ENCODE measurements at places on chromosomes 5 and 9.
A peak's percentile ranks its signal among the peaks of the same experiment; 100 is the strongest.

DNA sequence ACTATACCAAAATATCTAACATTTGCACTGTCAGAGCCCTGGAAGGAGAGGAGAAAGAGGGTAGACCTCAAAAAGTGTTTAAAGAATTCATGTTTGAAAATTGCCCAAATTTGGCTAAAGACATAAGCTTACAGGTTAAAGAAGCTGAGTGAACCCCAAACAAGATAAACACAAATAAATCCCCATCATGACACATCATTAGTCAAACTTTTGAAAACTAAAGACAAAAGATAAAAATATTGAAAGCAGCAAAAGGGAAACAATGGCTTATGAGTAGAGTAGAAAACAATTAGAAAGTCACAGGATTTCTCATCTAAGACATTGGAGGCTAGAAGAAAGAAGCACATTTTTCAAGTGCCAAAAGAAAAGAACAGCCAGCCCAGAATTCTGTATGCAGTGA lies 6.1 kb upstream of the UBLCP1 start:
- no peak for DNase-seq

DNA sequence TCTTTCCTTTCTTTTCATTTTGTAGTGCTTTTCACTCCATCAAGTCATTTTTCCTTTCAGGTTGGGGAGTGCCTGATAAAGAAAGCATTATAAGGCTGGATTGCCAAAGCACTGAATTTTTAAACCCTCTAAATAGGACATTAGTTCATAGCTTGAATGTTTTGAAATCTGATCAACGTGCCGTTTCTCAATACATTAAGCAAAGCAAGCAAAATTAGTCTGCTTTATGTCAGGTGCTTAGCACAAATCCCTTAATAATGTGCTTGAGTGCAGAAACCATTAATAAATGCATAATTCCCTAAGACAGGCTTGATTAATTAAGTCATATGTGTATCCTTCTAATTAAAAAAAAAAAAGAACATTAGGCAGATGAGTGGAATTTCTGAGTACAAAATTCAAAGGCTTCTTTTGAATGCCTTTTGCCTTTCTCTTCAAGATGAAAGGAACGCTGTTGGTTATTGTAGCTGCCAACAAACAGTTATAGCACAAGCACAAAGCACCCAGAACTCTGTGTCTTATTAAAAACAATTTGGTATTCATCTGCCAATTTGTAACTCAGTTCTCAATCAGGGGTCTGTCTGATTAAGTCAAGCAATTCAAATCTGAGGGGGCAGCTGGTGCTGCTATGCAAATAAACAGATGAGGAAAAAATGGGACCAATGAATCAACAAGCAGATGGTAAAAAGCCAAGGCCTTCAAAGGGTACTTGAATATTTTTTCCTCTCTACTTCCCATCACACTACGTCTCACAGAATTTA lies 233.7 kb downstream of the TLE1 start:
- DNase-seq = no peak

DNA sequence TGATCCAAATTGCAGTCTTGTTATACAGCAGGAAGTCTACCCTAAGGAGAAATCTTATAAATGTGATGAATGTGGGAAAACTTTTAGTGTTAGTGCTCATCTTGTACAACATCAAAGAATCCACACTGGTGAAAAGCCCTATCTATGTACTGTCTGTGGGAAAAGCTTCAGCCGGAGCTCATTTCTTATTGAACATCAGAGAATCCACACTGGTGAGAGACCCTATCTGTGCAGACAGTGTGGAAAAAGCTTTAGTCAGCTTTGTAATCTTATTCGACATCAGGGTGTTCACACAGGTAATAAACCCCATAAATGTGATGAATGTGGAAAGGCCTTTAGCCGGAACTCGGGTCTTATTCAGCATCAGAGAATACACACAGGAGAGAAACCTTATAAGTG lies 10.4 kb downstream of the ZNF189 start:
- no peak for DNase-seq

- no peak for DNase-seq
Measured at GRCh38 chr5:91277093-91277626, 106.0 kb downstream of the ARRDC3 start.

- DNase-seq = no peak
Measured at GRCh38 chr9:99445920-99446319, 223.8 kb downstream of the SEC61B start.

DNA sequence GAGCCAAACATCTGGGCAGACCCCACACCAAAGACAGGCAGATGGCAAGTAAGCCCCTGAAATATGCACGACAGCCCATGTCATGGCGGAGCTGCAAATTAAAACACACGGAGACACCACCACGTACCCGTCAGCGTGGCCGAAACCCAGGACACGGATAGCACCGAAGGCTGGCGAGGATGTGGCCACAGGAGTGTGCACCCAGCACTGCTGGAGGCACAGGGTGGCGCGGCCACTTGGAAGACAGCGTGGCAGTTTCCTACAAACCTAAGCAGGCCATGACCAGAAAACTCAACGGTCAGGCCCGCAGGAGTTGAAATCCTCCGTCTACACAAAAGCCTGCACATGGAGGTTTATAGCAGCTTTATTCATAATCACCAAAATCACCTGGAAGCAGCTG lies 12.8 kb downstream of the SLC9A3 start:
- DNase-seq = no peak

- DNase-seq = no peak
Measured at GRCh38 chr5:66551338-66551737, 44.9 kb upstream of the MAST4 start.

- DNase-seq = no peak
Measured at GRCh38 chr9:134570151-134570621, 71.4 kb upstream of the COL5A1 start.

DNA sequence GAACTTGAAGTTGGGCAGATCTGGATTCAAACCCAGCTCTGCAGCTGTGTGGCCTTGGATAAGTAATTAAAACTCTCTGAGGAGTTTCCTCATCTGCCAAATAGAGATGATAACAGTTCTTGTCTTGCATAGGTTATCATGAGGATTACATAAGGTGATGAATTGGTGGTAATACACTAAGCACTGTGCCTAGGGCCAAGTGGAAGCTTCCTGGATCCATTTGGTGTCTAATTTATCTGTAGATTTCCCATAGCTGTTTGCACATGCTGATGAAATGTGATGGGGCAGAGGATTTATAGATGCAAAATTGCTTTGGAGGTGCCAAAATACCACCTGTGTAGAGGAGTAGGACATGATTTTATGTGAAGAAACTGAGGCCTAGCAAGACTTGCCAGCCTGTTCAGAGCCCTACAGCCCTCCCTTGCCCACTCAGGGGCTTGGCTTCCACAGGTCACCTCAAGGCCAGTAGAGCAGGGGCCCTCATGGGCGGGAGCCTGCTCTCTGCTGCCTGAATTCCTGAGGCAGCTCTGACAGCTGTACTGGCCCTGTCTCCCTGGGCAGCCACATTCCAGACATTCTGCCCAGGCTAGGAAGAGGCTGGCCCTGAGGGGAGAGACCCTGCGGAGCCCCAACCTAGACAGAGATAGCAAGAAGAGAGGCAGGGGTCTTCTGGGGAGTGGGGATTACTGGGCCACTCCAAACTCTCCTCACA lies 5.9 kb upstream of the FAT2 start:
- no peak for DNase-seq

DNA sequence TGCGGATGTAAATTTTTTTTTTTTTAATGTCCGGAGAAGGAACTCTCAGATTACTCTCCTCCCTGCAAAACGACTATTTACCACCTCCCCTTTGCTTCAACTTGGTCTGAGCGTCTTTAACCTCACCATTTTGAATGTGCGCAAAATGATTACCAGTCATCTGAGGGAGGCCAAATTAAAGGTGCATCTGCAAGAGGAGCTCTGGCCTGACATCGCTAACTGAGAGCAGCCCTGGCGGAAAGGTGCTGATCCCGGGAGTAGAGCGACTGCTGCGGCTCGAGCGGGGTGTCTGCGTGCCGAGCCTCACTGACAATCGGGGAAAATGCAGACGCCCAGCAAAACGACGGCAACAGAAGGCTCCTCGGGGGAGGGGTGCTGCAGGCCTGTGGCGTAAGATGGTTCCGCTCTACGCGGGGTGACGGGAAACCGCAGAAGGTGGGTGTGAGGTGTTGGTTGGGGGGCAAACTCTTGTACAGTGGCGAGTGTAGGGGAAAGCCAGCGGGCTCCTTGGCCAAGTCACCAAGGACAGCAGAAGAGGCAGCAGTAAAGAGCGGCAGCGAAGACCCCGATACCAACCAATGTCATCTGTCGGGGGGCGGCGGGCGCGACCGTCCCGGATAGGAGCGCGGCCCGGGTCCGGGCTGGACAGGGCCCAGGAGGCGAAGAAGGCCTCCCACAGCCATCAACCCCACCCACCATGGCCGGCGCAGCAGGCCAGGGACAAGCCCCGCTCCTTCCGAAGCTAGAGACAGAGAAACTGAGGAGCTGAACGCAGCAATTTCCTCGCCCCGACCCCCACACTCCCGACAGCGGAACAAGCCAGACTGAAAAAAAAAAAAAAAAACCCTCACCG lies 557 bp downstream of the PJA2 start:
- DNase-seq = peak; percentile 79

- no peak for DNase-seq
Measured at GRCh38 chr5:164233791-164234190, 728.4 kb downstream of the MAT2B start.

- peak; percentile 44 for DNase-seq
Measured at GRCh38 chr9:112921549-112921948, 30.9 kb upstream of the SLC46A2 start.

DNA sequence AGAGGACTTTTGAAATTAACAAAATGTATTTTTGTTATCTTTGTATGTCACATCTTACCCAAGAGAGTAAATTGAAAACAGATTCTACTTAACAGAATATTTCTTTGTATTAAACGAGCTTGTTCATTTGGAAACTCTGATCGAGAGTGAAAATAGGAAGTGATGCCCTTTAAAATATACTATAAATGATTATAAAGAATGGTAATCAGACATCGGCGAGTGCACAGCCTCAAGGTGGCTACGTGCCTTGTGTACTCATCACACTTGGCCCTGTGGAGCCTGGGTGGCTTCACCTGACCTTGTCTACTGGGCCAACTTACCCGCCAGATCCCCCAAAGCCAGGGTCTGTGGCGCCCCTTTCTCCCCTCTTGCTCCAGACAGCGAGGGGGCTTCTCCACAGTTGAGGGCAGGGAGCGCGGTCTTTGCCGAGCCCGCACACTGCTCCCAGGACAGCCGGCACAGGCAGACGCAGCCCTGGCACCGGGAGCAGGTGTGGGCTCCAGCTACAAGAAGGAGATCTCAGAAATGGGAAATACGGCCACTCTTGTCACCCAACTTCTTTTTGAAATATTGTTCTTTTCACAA lies 243.2 kb downstream of the CEMIP2 start:
- DNase-seq = no peak

- DNase-seq = peak; percentile 28
Measured at GRCh38 chr5:74673011-74673790, 11.8 kb upstream of the HEXB start.

GRCh38 chr5:84794486-84795035 lies 409.9 kb upstream of the EDIL3 start:
- no peak for DNase-seq

GRCh38 chr9:134917431-134918373 lies at the start of gene FCN1:
TSS of gene FCN1 (minus strand) at chr9:134917912. CDS start at chr9:134917871, 41 bp downstream.
- peak; percentile 78 for DNase-seq

DNA sequence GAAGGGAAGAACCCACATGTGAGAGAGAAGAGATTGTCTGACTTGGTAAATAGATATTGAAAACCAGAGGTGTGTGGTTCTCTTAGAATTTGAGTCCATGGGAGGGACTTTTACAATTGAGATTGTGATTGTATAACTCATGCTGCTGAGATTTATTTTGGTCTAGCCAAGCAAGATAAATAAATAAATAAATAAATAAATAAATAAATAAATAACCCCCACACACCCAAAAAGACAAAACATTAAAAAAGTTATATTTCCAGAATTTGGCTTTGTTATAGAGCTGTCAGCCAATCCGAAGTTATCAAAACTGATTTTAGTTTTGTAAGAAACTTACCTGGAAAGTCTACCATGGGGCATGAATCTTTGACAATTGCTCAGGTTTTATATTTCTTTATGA lies 416.6 kb downstream of the ZSWIM6 start:
- DNase-seq = no peak

DNA sequence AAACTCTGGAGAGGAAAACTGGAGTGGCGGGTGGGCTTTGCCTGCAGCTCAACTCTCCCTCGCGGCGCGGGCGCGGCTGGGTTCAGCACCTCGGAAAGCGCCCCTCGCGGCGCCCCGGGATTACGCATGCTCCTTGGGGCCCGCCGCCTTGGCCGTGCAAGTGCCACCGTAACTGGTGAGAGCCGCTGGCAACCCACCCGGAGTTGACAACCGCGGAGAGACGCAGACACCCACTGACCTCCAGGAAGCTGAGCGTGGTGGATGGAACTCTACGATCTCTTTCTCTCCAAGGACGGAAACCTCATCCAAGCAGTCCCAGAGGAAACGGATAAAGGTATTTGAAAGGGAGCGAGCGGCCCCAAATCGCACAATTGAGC lies 194 bp upstream of the RXFP3 start:
- DNase-seq = no peak

GRCh38 chr5:93735378-93735777 lies 6.0 kb downstream of the POU5F2 start:
- DNase-seq = no peak

- no peak for DNase-seq
Measured at GRCh38 chr5:58037899-58038298, 422.0 kb downstream of the PLK2 start.

- no peak for DNase-seq
Measured at GRCh38 chr5:14330729-14331385, 187.7 kb downstream of the TRIO start.

- DNase-seq = no peak
Measured at GRCh38 chr5:35476036-35476435, 141.6 kb upstream of the SPEF2 start.

DNA sequence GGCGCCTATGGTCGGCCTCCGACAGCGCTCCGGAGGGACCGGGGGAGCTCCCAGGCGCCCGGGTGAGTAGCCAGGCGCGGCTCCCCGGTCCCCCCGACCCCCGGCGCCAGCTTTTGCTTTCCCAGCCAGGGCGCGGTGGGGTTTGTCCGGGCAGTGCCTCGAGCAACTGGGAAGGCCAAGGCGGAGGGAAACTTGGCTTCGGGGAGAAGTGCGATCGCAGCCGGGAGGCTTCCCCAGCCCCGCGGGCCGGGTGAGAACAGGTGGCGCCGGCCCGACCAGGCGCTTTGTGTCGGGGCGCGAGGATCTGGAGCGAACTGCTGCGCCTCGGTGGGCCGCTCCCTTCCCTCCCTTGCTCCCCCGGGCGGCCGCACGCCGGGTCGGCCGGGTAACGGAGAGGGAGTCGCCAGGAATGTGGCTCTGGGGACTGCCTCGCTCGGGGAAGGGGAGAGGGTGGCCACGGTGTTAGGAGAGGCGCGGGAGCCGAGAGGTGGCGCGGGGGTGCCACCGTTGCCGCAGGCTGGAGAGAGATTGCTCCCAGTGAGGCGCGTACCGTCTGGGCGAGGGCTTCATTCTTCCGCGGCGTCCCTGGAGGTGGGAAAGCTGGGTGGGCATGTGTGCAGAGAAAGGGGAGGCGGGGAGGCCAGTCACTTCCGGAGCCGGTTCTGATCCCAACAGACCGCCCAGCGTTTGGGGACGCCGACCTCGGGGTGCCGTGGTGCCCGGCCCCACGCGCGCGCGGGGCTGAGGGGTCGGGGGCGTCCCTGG lies 561 bp downstream of the DAPK1 start:
- no peak for DNase-seq

GRCh38 chr9:15403155-15403554 lies 19.5 kb upstream of the SNAPC3 start:
- peak; percentile 55 for DNase-seq
